KG1 (cell line): ENCODE measurements at places on chromosomes 11 and 22.

- DNase-seq, result no peak
Observed at GRCh38 chr11:110968348-110969062, 256.3 kb upstream of the ARHGAP20 start.

DNA sequence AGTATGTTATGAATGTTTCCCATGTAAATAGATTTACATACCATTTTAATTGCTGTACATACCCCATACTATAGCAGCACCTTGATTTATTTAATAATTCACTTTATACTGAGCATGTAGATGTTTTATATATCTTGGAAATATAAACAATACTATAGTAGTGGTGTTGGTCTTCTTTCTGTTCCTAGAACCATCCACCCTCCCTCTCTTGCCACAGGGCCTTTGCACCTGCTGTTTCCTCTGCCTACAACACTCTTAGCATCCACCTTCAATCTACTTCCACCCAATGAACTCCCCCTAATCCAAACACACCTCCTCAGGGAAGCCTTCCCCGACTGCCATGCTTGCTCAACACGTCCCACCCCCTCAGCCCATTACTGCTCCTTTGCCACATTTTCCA, 30.2 kb downstream of the TESMIN start:
- no peak for DNase-seq

- DNase-seq, result no peak
Observed at GRCh38 chr11:128576555-128576954, 10.8 kb downstream of the ETS1 start.

- no peak for DNase-seq
Observed at GRCh38 chr11:131583421-131583820, 213.0 kb downstream of the NTM start.

DNA sequence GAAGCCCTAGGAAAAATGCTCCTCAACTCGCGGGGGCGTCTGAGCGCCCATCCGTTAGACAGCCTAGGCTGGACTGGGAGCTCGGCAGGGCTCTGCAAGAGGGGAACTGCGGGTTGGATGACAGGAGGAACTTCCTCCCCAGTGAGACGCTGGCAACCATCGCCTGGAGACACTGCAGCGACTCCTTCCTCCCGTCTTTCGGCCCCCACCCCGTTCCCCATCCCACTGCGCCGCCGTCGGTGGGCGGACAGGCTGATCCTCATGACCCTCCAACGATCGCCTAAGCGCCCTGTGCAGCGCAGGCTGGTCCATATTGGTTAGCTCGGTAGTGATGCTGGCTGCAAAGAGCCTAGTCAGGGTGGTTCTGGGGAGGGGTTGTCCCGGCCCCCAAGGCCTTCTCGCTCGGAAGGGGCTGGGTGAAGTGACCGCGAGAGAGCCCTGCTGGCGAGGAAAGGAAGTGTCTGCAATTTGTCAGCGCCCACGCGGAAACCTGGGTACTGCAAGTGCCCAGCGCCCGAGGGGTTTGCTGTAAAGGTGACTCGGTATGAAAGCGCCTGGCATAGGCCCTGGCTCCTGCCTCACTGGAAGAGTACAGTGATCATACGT, 638 bp downstream of the NRGN start:
- peak; percentile 63 for DNase-seq
